ENCODE measurements at places on chromosomes 13 and 19. TPM values are rescaled to one million over a fixed set of nuclear protein-coding genes. Genes with fewer than 3 reads are reported as not detected.

GRCh38 chr19:4302243-4302640 lies at the start of gene TMIGD2:
Gene TMIGD2 (minus strand): TSS chr19:4302389. CDS start chr19:4302385, 4 bp downstream.
- no peak for DNase-seq

- no peak for DNase-seq
Measured at GRCh38 chr19:16976446-16976845, 50.2 kb downstream of the CPAMD8 start.

DNA sequence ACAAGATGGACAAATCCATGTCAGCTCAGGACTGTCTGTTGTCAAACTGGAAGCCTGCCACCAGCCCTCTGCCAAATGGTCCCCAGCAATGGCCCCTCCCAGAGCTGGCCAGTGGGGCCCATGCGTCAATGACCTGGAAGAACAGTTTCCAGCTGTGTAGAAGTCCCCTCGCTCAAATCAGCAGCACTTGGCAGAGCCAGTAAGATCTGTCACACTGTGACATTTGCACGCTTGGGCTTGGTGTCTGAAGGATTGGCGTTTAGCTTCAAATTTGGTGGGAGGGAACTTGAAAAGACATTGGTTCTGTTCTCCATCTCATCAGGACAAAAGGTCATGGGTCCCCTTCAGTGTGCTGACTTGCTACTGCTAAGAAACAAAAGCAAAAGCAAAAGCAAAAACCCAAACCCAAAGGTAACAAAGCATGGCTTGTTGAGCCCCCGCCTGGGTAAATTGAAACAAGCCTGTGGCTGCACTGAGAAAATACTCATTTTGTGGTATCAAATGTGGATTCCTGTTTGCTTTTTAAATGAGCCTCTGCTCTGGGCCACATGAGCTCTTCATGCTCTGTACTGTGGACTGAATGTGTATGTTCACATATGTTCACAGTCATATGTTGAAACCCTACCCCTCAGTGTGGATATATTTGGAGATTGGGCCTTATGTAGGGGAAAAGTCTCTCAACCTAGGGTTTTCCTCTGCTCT lies 253.6 kb upstream of the MAB21L1 start:
- DNase-seq = peak; percentile 90

- DNase-seq = no peak
Measured at GRCh38 chr19:12794971-12795381, 3.7 kb downstream of the JUNB start.

GRCh38 chr19:44725251-44725650 lies 23.3 kb upstream of the BCL3 start:
- no peak for DNase-seq

Gene TNFSF13B
- 2.1 TPM for total RNA-seq
